ENCODE measurements at places on chromosomes 3 and 15.

DNA sequence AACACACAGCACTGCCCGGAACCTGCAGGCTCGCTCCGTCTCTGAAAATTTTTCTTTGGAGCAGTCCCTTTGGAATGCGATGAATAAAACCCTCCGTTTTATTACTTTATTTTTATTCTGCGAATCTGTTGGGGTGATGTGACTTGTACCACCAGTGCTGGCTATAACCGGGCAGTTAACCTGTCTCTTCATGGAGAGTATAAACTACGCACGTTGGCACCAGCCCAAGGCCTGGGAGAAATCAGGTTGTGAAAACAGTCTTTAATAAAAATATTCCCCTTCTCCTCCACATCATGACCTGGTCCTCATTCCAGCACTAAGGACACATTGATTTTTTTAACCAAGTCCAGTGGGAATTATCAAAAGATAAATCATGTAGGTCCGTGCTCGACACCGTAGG lies 116.8 kb downstream of the WNT5A start:
- DNase-seq: no peak

DNA sequence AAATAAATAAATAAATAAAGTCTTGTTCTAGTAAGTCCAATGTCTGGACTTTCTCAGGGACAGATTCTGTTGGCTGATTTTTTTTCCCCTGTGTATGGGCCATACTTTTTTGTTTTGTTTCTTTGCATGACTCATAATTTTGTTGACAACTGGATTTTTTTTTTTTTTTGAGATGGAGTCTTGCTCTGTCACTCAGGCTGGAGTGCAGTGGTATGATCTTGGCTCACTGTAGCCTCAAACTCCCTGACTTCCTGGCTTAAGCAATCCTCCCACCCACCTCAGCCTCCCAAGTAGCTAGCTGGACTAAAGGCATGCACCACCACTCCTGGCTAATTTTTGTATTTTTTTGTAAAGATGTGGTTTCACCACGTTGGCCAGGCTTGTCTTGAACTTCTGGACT lies 38.9 kb downstream of the TICRR start:
- DNase-seq: no peak

- no peak for DNase-seq
Observed at GRCh38 chr15:83855956-83856355, 202.0 kb downstream of the ADAMTSL3 start.

GRCh38 chr3:159486580-159486979 lies 502.1 kb upstream of the IL12A start:
- DNase-seq: no peak

GRCh38 chr15:79874242-79874641 lies 22.6 kb downstream of the MTHFS start:
- no peak for DNase-seq

DNA sequence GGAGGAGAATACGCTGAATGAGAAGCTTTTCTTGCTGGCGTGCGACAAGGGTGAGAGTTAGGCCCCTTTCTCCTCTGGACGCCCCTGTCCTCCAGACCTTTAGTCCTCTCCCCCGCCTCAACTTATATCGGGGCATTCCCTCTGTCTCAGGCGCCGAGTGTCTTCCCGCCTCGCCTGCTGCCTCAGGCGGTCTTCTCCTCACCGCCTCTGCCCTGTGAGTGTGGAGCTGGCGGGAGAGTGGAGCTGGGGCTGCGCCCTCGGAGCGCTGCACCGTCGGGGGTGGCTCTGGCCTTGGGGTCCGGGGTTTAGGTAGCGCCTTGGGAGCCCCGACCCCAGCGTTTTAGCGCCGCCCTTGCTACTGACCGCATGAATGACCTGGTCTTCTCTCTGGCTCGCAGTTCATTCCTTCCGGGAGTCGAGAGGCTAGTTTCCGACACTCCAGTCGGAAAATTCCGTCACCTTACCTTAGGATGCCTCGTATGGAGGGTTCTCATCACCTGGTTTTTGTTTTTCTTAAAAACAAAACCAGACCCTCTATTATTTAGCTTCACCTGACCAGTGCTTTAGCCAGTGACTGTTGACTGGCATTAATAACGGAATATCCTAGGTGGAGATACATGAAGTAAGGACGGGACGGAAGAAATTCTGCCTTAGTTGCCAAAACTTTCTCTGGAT lies 985 bp downstream of the TRPC1 start:
- DNase-seq: no peak

DNA sequence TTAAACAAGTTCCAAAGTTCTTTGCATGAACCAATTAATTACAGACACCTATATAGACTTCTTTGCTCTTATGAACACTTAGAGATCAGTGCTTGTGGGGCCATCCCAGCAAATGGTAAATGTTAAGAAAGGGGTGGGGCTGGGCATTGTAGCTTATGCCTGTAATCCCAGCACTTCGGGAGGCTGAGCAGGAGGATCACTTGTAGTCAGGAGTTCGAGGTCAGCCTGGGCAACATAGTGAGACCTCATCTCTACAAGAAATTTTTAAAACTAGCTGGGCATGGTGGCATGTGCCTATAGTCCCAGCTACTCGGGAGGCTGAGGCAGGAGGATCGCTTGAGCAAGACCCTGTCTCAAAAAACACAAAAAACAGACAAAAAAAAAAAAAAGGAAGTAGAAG lies 19.4 kb upstream of the STARD5 start:
- no peak for DNase-seq

DNA sequence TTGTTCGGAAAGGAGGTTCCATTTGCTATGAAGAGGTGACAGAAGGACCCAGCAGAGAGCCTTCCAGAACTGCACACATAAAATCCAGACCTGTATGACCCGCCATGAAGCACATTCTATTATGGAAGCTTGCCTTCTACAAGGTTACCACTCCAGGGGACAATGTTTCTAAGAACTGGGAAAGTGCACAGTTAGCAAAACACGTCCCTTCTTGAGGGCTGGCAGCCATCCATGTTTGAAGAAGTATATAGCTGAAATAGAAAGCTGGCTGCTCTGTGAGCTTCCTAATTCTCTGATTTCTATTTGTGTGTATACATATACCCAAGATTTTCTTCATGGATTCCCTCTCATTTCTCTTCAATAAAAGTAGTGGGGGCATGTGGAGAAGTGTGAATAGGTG lies 74.6 kb downstream of the CNTN3 start:
- DNase-seq: no peak

DNA sequence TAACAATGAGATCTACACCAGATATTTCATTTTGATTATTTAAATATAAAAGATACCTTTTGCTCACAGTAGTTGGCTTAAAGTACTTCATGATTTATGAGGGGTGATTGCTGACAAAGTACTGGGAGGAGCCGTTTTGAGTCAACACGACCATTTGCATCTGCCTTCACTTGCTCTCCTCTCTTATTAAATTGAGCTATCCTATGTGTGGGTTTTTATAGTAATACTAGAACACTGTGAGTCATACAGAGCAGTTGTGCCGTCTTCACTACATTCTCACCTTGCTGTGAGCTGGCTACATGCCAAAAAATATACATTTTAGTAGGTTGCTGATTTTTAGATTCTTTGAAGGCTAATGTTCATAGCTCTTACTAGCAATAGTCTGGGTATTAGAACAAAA lies 161.2 kb downstream of the ALCAM start:
- DNase-seq: no peak

DNA sequence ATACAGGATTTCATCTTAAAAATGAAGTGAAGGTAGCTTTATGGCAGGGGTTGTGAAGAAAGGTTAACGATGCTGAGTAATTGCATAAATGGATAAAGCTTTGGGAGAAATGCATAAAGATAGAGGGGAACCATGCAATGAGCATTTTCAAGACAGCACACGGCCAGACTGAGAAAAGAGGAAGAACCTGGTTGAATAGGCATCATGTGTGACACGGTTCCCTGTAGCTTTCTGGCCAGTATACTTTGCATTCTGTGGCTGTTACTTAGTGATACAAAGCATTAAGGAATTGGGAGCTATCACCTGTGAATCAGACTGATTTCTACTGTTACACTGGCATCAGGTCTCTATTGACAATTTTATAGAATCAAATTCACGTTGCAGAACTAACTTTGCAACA lies 33.3 kb downstream of the NR2C2 start:
- no peak for DNase-seq

DNA sequence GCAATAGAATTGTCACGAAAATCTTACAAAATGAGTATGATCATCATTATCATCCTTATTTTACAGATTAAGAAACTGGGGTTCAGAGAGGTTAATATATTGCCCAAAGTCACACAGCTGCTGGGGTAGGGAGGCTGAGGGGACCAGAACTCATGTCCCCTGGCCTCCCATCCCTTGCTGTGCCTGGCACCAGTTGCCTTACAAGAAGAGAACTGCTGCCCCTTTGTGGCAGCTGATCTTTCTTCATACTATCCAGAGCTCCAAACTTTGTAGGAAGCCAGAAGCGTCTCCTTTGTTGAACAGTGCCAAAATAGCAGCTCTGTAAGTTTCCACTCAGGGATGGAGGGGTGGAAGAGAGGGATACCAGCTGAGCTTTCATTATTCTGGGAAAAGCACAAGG lies 236.8 kb upstream of the TBC1D5 start:
- DNase-seq: no peak

- no peak for DNase-seq
Observed at GRCh38 chr15:42031198-42031915, 10.5 kb upstream of the PLA2G4E start.

GRCh38 chr3:31858439-31858838 lies 122.6 kb downstream of the OSBPL10 start:
- DNase-seq: no peak

DNA sequence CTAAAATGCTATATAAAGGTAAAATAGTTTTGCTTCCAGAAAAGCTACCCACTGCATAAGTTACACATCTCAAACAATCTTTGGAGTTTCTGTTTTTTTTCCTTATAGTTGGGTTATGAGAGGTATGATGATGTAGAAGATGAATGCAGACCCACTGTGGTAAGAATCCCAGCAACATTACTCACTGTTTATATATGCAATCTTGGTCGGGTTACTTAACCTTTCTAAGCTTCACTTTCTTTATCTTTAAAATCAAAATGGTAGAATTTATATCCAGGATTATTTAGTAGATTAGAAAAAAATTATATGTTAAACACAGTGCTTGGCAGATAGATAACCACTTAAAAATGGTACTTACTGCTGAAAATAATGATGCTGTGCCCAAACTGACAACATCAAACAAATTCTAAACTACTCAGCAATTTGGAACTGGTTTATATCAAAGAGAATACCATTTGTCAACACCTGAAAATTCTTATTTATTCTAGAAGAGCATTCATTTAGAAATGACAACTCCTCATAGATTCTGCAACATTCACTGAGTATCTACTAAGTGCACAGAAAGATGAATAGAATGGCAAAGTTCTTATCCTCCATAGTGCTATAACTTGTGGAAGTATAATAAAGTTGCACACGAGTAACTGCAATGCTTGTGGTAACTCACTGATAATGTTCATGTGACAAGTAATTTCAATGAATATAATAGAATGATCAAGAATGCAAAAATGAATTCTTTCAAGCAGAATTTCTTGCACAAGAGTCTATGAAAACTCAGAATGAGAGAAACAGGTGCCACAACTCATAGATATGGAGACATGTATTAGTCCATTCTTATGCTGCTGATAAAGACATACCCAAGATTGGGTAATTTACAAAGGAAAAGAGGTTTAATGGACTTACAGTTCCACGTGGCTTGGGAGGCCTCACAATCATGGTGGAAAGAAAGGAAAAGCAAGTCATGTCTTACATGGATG lies 129.0 kb upstream of the SLC7A14 start:
- no peak for DNase-seq

- DNase-seq: peak; percentile 86
Observed at GRCh38 chr3:180601688-180602666, at the start of gene TTC14. Gene TTC14, plus strand, starts transcription at chr3:180602163. Its CDS starts 99 bp downstream, at chr3:180602262.

GRCh38 chr3:149621218-149622005 lies 36.4 kb downstream of the WWTR1 start:
- no peak for DNase-seq

- DNase-seq: no peak
Observed at GRCh38 chr3:46239952-46240351, 2.3 kb upstream of the CCR3 start.

Data from activated T-helper 1 cell treated with anti-CD3 and anti-CD28 coated beads, Interleukin-2, amount 50 U/mL, for 16 hours (primary cell).